Stimulated activated naive B cell treated with anti-CD40 and anti-IgM and Interleukin-4, amounts not matched to agents 10 μg/mL and 1 μg/mL and 100 μg/mL, for 72 hours (primary cell): ENCODE measurements at places on chromosomes 2 and 18.
A peak's percentile ranks its signal among the peaks of the same experiment; 100 is the strongest.

GRCh38 chr18:3086871-3087270 is 73.9 kb upstream of the LPIN2 start:
- no peak for DNase-seq
- H3K4me3 ChIP-seq, result no peak overlapping the region
- no peak overlapping the region for H3K27ac ChIP-seq
- no peaks in the 10 kb centered on the region for H3K36me3 ChIP-seq

DNA sequence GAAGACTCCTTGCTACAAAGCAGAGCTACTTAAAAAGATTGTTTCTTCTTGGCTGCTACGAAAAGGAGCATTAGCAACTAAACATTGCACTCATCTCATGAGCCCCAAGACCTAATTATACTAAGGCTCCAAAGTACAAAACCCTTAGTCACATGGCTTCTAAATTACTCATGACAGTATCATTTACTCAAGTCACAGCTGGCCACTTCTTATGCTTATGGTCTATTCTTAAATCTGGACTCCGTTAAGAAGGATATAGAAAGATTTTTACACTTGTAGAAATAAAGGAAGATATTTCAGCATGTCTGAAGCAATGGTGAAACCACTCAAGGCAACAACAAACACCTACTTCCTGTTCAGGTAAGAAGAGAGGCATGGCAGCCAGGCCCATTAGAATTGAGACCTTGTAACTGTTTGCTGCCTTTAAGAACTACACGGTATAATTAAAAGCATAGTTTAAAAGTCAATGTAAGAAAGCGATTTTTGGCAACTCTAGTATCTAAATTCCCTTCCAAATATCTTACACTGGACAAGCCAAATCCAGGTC is 12.7 kb downstream of the ANKRD44 start:
- H3K4me1 ChIP-seq, result peaks cover 97% of the 10 kb centered on the region
- H3K36me3 ChIP-seq, result peaks cover 61% of the 10 kb centered on the region
- H3K27me3 ChIP-seq, result no peaks in the 10 kb centered on the region
- H3K27ac ChIP-seq, result peak overlapping the region; percentile 88

DNA sequence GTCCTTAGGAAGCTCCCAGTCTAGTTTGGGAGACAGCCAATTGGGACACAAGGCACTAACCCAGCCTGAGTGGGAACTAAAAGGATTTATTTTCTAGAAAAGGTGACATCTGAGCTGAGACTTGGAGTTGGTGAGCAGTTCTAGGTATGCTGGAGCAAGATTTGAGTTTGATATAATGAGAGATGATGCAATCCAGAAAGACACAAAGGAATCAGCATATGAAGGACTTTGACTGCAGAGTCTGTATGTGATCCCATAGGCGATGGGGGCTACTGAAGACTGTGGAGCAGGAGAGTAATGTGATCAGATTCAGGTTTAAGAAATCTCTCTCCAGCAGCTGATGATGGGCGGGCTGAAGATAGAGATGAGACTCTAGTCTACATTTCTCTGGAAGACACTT is 135.1 kb upstream of the MYCN start:
- H3K27ac ChIP-seq, result no peak overlapping the region
- no peak for DNase-seq
- no peak overlapping the region for H3K4me3 ChIP-seq
- no peaks in the 10 kb centered on the region for H3K36me3 ChIP-seq
- no peaks in the 10 kb centered on the region for H3K4me1 ChIP-seq

DNA sequence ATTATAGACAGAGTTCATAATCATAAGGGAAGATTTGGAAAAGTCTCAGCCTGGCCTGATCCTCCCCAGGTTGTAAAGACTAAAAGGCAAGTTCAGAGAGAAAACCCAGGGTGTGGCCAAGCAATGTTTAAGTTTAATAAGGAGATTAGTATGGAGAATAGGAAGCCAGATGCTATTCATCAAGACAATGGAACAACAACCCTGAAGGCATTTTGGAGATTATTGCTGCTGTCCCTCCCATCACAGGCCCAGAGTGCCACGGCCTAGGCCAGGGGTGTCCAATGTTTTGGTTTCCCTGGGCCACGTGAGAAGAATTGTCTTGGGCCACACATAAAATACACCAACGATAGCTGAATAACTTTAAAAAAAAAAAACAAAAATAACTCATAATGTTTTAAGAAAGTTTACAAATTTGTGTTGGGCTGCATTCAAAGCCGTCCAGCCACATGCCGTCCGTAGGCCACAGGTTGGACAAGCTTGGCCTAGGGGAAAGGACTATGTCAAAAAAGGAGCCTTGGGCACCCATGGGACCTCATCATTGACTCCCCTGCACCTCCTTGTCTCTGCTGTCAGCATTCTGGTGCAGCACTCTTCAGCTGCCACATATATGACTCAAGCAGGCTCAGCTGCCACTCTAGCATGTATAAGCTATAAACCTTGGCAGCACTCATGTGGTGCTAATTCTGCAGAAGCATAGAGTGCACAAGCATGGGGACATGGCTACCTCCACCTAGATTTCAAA is 20.8 kb downstream of the DPP4 start:
- H3K4me3 ChIP-seq, result no peak overlapping the region
- no peak overlapping the region for H3K27ac ChIP-seq
- DNase-seq, result no peak

GRCh38 chr2:207107551-207107950 is 58.2 kb downstream of the KLF7 start:
- peaks cover 32% of the 10 kb centered on the region for H3K4me1 ChIP-seq
- H3K4me3 ChIP-seq, result peak overlapping the region; percentile 49
- no peak for DNase-seq
- H3K36me3 ChIP-seq, result peaks cover 63% of the 10 kb centered on the region
